ENCODE measurements at places on chromosomes 16 and 17.
A peak's percentile ranks its signal among the peaks of the same experiment; 100 is the strongest.

DNA sequence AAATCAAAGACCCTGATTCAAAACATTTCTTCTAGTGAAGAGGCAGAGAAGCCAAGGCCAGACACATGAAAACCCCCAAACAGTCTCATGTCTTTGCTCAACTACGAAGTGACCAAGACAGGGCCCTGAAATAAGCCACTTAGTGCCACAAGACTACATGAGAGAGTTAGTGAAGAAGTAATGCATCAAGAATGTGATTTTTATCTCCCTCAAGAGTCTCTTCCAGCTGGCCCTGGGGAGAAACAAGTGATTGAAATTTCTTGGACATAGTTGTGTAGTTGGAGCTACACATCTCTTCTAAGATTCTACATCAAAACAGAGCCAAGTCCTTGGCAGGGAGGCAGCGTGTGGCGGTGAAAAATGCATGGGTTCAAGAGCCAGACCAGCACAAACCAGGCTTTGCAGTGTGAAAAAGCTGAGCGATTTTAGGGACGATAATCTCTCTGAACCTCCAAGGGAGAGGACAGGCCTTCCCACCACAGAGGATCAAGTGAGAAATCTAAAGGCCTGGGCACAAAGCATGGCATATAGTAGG lies 30.6 kb downstream of the LYRM1 start:
- DNase-seq: no peak

- DNase-seq: no peak
Observed at GRCh38 chr16:17404941-17405689, 65.6 kb downstream of the XYLT1 start.

- no peak for DNase-seq
Observed at GRCh38 chr16:4053301-4053845, 62.9 kb downstream of the ADCY9 start.

DNA sequence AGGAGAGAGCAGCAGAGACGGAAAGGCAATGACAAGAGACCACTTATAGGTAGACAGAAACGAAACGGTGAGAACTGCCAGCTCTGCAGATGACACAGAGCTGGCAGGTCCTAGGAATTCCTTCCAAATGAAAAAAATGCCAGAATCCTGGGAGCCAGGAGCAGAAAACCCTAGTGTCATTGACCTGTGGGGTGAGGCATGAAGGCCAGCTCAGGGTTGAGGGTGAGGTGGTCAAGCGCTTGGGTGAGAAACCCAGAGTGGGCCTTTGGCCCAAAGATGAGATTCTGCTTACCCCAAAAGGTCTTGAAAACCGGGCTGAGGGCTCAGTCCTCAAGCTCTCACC lies 9.2 kb downstream of the HIC1 start:
- no peak for DNase-seq

GRCh38 chr17:2053380-2054261 lies 1.3 kb upstream of the HIC1 start:
- DNase-seq: peak; percentile 62

- DNase-seq: no peak
Observed at GRCh38 chr16:84461413-84462295, 42.8 kb downstream of the MEAK7 start.

- DNase-seq: no peak
Observed at GRCh38 chr16:82730901-82731300, 104.1 kb downstream of the CDH13 start.

DNA sequence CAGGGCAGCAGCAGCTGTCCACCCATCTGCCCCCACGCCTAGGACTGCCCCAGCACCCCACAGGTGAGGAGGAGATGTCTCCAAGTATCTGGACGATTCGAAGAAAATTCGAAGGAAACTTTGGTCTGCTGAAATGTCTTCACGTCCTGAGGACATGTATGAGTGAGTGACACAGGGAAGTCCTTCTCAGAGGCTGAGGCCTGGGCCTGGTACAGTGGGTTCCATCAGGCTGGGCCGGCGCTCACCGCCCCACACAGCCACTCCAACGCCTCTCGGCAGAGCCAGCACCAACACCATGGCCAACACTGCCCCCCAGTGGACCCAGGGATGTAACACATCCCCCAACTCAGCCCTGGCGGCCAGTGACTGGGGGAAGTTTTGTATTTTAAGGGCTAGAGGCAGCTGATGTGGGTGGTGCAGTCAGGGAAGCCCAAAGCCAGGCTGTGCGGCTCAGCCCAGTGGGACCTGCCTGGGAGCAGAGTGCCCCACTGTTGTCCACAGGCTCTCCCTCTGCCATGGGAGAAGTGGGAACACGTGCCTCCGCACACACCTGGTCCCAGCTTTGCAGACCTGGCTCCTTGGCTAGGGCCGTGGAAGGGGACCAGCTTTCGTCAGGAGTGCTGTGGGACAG lies 55.8 kb upstream of the FASN start:
- peak; percentile 72 for DNase-seq

GRCh38 chr17:81666092-81666341 lies 388 bp downstream of the OXLD1 start:
- DNase-seq: no peak

- no peak for DNase-seq
Observed at GRCh38 chr17:32722733-32723132, 154.2 kb downstream of the MYO1D start.

DNA sequence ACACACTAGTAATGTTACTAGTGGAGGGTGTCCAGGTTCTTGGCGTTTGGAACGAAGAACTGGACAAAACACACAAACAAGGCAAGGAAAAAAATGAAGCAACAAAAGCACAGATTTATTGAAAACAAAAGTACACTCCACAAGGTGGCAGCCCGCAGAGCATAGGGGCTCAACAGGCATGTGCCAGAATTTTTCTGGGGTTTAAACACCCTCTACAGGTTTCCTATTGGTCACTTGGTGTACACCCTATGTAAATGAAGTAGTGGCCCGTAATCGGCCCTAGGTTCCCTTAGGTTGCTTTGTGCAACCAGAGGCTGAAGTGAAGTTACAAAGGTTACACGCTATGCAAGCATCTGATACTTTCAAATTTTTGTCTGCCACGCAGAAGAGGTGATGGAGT lies 8.1 kb downstream of the OR2C1 start:
- no peak for DNase-seq

- no peak for DNase-seq
Observed at GRCh38 chr16:76490036-76490639, 212.9 kb downstream of the CNTNAP4 start.

DNA sequence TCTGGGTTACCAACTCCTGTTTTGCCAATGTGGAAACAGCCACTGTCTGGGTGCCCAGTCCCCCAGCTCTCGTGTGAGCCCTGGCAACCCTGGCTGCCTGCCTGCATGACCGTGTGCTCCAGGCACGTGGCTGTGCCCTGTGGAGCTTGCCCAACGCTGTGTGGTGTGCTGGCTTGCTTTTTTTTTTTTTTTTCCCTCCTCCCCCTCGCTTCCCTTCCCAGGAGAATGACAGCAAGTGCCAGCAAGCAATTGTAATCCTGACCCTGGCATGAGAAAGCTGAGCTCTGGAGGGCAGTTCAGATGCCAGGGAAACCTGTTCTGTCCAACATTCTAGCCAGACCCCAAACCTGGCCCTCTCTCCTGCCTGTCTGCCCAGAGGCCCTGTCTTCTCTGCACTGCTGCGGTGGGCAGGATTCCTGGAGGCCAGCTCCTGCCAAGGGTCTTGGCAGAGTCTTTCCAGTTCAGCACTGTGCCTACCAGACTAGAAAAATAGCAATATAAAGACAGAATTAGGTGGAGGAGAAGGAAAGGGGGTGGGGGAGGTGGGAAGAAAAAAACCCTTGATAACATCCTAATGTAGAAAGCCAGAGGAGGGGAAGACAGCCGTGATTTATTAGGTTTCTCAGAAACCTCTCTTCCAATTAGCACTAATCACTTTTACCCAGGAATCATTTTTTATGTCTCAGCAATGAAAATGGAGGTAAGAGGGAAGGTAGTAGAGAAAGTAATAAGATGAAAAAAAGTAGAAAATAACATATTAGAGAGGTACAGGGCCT lies 9.0 kb downstream of the HLF start:
- DNase-seq: no peak

GRCh38 chr16:8996891-8997290 lies 33.2 kb upstream of the USP7 start:
- DNase-seq: no peak

DNA sequence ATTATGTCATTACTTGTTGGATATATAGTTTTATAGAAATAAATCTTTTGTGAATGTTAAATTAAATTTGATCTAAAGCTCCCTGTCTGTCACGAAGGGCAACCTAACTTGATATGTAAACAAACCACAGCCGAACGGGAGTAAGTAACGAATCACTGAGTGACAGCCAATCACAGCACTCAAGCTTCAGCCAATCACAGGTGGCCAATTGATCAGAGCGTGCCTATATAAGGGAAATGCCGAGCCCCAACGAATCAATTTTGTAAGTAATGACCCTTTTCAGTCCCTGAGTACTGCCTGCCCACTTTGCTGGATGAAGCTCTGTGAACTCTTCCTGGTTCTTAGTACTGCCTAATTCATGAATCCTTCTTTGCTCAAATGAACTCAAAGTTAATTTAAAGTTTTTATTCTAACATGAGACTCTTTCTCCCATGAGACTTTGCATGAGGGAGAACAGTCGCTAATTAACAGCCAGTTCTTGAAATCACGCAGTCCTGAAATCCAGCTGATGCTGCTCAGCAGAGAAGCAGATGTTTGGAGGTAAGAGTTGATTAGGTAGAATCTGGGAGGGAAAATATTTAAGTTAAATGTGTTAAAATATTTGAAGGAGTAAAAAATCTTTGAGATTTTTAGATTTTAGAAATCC lies 302.2 kb downstream of the CNTNAP4 start:
- DNase-seq: no peak

GRCh38 chr17:48730240-48730550 lies 1.6 kb upstream of the HOXB13 start:
- no peak for DNase-seq

DNA sequence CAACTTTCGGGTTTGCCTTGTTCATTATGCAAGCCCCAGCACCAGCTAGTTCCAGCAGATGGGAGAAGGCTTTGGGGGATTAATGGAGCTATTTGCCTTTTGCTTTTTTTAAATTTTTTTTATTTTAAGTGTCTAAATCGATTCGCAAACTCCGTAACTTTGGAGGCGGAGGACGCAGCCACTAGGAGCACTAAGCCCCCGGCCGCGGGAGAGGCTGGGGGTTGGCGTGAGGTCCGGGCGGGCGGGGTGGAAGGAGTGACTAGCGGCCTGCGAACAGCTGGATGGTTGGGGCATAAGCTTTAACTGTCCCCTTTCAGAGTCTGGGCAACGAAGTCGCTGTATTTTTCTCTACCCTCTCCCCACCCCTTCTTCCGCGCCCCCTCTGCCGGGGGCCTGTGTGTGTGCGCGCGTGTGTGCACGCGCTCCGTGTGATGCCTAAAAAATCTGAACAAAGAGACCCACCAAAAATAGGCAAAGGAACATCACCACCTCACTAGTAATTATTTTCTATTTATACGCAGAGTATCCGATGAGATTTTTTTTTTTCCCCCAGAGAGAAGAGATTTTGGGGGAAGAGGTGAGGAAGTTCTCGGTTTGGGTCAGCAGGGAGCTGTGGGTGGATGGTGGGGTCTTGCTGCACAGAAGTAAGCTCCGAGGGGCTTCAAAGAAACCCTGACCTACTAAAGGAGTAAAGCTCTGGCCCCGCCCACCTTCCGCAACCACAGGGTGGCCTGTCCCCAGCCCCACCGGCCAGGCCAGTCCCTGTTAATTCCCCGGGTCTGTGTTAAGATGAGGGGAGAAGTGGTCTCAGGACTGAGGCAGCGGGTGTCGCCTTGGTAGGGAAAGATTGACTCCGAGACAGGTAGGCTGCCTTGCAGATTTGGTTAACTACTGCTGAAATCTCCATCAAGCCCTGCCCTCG lies 2.3 kb downstream of the SHISA9 start:
- DNase-seq: no peak
